ENCODE measurements at places on chromosomes 5 and 9.

GRCh38 chr5:166317425-166317824, 1974.0 kb upstream of the WWC1 start:
- DNase-seq, result no peak

- peak; percentile 20 for DNase-seq
Observed at GRCh38 chr9:136231478-136232297, 13.9 kb downstream of the QSOX2 start.

GRCh38 chr5:105506692-105507277, 1944.2 kb upstream of the NUDT12 start:
- DNase-seq, result no peak

DNA sequence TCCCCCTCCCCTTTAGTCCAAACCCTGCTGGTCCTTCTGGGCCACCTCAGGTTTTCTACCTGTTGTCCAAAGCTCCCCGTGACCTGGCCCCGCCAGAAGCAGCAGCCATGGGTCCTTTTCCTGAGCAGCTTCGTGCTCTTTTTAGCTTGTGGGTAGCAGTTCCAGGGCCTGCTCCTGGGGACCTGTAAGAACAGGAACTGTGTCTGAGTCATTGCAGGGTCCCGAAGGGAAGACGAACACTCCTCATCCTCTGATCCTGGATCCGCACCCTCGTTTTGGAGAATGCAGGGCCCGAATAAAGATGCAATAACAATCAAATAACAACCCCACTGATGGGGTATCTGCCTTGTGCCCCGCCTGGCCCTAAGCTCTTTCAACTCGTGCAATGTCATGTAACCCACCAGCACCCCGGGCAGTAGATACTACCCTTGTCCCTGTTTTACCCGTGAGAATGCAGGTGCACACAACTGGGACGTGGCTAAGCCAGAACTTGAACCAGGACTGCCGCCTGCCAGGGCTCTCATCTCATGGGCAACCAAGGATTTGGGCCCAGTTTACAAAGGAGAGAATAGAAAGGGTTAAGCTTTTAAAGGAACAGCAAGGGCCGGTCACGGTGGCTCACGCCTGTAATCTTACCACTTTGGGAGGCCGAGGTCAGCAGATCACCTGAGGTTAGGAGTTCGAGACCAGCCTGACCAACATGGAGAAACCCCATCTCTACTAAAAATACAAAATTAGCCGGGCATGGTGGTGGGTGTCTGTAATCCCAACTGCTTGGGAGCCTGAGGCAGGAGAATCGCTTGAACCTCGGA, 33.2 kb downstream of the NEK6 start:
- DNase-seq, result no peak

GRCh38 chr5:157204765-157205164, 24.1 kb downstream of the ITK start:
- no peak for DNase-seq

DNA sequence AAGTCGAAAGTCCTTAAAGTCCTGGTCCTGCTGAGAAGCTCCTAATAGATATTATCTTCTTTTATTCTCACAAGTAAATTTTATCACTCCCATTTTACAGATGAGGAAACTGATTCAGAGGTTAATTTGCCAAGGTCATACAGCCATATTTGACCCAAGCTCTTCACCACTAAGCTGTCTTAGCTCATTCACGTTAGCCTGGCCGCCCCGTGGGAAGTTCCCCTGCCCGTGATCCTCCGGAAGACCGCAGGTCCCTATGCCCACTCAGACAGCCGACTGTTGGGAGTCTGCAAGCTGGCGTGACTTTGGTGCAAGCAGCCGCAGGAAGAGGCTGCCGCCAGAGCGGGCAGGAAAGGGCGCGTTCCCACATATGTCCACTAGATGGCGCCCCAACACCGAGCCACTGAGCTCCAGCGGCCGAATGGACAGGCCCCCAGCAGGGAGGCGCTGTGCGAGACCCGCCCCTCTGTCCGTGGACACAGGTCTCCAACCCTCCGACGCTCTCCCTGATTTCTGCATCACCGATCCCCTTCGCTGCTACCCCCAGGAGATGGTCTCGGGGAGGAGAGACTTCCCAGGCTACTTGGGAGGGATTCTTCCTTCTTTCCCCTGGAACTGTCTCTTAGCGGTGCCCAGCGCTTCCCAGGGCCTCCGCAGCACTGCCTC, 10.0 kb upstream of the ARAP3 start:
- DNase-seq, result peak; percentile 93

- DNase-seq, result no peak
Observed at GRCh38 chr9:127876764-127877562, 512 bp downstream of the AK1 start.

DNA sequence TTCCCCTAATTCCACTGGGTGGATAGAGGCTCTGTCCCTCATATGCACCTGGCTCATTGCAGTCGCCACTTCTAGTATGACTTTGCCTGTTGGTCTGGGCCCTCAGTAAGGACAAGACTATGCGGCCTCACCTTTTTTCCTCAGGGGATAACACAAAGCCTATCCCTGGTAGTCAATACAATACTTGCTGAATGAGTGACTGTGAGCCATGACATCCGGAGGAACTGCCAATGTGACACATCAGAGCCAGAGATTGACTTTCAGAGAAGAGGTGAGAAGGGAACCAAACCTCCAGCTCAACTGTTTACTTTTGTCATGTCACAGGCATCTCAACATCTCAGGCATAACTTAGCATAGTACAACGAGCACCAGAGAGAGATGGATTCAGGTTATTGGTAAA, 371.3 kb downstream of the DMRT2 start:
- DNase-seq, result no peak

DNA sequence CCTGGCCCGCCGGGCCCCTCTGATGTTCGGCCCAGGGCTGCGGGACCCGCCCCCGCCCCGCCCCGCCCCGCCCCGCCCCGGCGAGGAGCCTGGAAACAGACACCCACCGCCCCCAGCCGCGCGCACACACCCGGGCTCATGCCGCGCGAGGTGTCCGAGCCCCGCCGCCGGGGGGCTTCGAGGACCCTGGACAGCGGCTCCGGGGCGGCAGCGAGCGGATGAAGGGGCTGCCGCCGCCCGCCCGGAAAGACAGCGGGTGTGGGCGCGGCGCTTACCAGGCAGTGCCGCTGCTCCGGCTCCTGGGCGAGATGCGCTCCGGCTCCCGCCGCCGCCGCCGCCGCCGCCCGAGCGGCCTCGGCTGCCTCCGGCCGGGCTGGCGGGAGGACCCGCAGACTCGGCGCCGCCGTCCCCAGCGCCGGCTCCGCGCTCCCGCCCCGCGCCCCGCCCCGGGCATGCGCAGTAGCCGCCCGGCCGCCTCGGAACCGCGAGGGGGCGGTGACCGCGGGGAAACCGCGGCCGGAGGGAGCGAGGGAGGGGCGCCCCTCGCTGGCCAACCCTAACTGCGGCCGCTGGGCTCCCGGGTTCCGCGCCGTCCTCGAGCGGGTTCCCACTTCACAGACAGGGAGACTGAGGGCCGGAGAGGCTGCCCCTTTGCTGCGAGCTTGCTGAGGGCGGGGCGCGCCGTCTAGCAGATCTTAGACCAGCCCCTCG, at the start of gene GPRIN1:
TSS of gene GPRIN1 (minus strand) at position 433 of the 711 bp plus-strand sequence. CDS start 10,322 bp downstream, outside the sequence.
- peak; percentile 70 for DNase-seq

DNA sequence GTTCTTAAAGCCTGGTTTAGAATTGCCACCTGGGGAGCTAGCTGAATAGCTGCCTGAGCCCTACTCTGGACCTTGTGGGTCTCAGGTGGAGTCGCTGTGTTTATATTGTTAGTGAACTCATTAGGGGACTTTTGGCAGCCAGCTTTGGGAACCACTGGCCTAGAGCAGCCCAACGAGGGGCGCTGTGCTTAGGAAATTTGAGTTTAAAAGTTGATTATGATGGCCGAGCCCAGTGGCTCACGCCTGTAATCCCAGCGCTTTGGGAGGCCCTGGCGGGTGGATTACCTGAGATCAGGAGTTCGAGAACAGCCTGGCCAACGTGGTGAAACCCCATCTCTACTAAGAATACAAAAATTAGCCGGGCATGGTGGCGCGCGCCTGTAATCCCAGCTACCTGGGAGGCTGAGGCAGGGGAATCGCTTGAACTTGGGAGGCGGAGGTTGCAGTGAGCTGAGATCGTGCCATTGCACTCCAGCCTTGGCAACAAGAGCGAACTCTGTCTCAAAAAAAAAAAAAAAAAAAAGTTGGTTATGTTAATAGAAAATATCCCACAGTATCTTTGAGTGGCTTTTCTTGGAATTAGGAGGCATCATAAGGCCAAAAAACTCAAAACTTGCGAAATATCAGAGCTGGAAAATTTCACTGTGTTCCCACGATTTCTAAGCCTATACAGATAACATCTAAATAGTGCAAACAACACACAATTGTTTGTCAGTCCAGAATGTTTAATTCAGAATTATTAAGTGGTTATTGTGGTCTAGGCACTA, 809 bp downstream of the MCCC2 start:
- DNase-seq, result peak; percentile 20

DNA sequence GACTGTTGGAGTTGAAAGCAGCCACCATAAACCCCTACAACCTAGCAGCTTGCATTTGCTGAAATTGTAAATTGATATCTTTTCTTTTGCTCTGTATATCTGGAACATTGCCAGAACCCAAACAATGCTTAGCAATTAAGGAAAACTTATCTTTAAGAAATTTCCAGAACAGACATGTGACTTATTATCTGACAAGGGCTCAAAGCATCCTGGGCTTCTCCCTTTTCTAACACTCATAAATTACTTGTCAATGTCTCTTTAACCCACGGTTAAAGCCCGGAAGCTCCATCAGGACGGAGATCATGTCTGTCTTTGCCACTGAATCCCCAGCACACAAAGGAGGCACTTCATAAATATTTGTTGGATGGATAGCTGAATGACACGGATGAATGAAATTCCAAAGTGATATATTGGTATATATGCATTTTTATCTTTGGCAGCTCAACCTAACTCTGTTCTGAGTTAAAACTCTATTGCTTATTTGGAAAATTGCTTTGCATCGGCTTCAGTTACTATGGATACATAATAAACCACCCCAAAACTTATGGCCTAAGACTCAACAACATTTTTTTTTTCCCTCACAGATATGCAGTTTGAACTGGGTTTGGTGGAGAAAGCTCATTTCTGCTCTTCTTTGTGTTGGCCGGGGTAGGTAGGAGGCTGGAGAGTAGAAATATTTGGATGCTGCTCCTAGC, 103.1 kb upstream of the CLINT1 start:
- no peak for DNase-seq

- DNase-seq, result no peak
Observed at GRCh38 chr5:157799578-157799977, 56.1 kb downstream of the LSM11 start.

- no peak for DNase-seq
Observed at GRCh38 chr5:1380910-1381309, 36.0 kb upstream of the CLPTM1L start.

DNA sequence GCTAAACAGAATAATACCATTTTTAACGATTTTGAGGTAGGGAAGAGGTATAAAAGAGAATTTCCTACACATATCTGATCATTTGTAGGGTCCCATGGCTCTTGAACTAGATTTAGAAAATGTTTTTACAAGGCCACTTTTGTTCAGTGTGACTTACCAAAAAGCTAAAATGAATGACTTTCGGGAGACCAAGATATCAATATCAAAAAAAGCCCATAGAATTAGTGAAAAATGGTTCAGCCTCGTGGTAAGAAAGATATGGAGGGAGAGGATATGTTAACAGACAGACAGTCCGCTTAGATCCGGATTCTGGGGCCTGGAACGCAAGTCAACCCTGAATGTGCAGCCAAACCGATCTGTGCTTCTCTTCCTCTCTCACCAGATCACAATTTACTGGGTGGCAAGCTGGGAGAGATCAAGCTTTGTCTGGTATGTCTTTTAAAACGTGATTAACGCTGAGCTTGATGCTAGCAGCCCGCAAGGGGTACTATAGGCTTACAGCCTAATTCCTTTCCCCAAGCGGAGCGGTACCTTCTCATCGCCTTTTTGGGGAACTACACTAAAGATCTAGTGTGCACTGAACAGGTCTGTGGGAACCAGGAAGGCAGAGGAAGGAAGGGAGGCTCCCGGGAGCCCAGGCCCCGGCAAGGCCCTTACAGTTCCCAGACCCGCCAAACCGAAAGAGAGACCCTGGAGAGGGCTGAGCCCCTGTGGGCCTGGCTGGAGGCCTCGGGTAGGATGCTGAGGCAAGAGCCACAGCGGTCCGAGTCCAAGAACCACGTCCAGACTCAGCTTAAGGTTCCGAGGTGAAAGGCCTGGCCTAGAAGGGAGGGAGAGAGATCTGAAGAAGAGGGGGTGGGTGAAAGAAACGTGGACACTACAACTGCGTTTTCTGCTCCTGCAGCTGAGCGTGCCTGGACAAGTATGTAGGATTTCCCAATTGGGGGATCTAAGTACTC, 2.9 kb downstream of the NR2F1-AS1 start:
- DNase-seq, result no peak

DNA sequence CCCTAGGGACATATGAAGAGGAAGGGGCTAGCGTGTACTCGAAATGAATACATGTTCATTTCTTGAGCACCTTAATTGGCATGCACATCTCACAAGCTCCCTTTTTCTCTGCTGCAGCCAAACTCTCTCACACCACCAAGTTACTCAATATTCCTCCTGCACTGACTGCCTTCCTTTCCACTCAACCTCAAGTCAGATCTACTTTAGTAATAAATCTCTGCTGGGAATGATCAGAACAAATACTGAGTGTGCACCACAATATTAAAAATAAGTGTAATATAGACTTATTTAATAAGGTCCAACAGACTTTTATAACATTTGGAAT, 995.8 kb upstream of the WWC1 start:
- no peak for DNase-seq

- no peak for DNase-seq
Observed at GRCh38 chr5:158770506-158770905, 329.2 kb downstream of the EBF1 start.

GRCh38 chr9:101409079-101409477, 10.4 kb downstream of the ZNF189 start:
- DNase-seq, result no peak

- no peak for DNase-seq
Observed at GRCh38 chr9:81559709-81560108, 129.6 kb downstream of the TLE1 start.

GRCh38 chr5:146620031-146620668, 104.2 kb upstream of the GPR151 start:
- no peak for DNase-seq

- DNase-seq, result no peak
Observed at GRCh38 chr9:134568116-134568515, 73.5 kb upstream of the COL5A1 start.

- no peak for DNase-seq
Observed at GRCh38 chr9:130276955-130277354, 11.4 kb downstream of the HMCN2 start.

DNA sequence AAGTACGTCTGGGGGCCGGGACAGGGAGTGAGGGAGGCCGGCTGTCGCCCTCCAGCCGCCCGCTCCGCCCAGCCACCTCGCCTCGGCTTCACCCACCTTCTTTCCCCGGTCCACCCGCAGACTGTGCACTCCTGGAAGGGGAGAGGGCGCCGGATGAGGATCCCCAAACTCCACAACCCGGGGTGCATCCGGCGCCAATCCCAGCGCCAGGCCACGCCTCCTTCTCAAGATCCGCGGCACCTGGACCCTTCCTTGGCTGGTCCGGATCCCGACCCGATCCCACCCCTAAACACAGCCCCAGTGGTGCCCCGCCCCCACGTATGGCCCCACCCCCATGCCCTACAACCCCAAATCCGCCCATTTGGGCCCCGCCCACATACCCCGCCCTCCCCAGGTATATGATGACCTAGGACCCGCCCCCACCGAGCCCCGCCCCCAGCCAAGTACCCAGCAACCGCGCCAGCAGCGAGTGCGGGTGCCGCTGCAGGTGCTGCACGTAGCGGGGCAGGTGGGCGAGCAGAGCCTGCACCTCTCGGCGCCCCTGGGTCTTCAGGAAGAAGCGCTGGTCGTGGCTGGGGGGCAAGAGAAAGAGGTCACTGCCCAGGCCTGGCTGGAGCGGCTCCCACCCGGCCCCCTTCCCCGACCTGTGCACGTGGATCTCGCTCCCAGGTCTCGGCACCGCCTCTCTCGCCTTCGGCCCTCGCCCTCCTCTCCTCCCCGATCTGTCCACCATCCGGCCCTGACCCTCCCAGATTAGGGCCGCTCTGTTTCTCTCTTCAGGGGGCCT, 3.2 kb downstream of the PIP5KL1 start:
- peak; percentile 76 for DNase-seq

Measured in activated CD4-positive, alpha-beta T cell treated with anti-CD3 and anti-CD28 coated beads, Interleukin-2, amount 50 U/mL, for 48 hours (primary cell).